ENCODE measurements at places on chromosomes 2 and 18.

- peak; percentile 29 for DNase-seq
Observed at GRCh38 chr2:225400060-225400511, 576 bp downstream of the NYAP2 start.

DNA sequence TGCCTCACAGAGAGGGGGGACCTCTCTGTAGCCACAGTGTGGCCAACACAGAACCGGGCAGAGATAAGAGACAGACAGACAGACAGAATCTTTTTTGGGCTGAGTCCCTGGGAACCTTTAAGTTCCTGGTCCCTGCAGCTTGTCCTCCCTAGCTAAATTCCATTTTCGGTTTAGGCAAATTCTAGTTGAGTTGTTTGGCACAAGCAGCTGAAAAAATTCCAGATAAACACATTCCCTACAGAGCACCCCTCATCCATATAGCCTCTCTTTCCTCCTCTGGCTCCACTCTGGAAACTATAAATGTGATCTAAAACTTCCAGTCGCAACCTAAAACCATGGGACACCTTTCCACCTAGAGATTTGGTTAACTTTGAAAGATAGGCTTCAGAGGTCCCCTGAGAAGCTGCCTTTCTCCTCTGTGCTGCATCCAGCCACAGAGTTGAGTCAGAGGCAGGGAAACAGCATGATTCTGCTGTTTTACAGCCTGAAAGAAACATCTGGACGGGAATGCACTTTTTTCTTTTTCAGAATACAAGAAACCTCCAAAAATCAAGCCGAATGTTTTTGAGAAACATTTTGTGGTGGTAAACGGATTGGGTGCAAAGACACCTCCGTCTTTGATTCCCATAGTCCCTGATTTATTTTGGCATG is 30.9 kb downstream of the SLC4A3 start:
- DNase-seq: no peak

- no peak for DNase-seq
Observed at GRCh38 chr2:3007135-3007534, 370.5 kb downstream of the EIPR1 start.

GRCh38 chr18:26480897-26481795 is 67.2 kb downstream of the KCTD1 start:
- DNase-seq: peak; percentile 67

DNA sequence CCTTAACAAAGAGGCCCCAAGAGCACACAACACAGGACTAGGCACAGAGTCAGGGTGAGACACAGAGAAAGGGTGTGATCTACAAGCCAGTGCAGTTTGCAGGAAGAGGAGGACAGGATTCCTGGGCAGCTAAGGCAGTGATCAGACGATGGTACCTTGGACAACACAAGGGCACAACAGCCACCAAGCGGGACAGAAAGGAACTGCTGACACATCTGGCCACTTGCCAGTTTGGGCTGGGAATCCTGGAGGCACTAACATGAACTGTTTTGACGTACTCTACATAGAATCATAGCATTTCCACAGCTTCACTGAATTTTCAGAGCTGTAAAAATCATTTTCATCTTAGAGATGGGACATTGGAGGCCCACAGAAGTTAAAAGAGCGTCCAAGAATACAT is 221.5 kb upstream of the SLC35G4 start:
- no peak for DNase-seq

DNA sequence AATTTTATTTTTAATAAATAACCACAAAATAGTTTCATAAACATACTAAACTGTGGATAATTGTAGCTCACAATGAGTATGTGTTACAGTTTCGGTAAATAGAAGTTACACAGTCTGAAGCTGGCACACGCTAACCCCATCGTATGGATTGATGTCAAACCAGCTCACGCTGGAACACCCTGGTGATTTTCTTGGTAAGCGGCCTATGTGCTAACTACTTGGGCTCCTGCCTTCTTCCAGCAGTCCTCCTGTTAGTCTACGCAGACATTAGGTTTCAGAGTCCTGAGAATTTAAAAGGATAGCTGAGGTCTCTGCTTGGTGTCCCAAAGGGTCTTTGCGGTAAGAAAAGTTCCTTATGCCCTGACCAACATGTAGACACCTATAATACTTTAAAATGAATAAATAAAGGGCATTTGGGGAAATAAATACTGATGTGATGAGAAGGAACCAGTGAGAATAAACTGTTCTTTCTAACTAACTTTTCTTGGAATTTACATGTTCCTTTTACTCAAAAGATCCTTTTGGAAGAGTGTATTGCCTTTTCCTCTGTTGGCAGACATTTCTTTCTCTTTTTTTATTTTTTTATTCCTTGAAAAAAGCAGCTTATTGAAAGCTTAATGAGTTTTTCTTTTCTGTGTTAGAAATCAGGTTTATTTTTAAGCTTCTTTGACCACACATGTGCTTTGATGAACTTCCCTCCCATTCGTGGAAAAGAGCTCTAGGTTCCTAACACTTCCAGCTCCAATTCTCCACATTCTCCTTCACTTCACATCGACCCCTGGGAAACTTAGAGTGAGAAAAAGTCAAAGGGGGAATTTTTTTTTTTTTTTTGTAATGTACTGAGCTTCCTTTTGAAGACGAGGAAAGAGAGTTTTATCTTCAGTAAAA is 322.2 kb downstream of the IRS1 start:
- DNase-seq: no peak

DNA sequence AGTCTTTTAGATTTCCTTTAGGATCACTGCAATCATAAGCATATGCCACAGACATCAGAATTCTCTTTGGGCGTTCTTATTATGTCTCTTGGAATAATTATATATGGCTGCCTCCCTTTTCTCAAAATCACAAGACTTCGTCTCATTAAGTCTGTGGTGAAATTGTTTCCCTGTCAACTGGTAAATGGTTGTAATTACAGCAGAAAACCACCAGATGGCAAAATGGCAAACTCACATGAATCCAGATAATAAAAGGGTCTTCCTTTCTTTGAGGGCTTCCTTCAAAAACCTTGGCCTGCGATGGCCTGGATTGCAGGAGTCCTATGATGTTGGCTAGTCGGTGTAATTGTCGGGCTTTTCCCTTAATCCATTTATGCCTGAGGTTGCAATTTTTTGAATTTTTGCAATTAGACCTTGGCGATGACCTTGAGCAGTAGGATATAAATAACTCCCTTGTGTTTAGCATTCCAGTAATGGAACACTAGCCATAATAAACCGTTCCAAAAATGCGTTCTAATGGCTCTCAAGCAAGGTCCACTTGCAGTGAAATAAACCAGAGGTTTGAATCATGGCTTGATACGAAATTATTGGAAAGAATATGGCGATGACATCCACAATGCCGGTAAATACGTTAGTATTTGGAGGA is 656.4 kb downstream of the MBD2 start:
- peak; percentile 5 for DNase-seq

DNA sequence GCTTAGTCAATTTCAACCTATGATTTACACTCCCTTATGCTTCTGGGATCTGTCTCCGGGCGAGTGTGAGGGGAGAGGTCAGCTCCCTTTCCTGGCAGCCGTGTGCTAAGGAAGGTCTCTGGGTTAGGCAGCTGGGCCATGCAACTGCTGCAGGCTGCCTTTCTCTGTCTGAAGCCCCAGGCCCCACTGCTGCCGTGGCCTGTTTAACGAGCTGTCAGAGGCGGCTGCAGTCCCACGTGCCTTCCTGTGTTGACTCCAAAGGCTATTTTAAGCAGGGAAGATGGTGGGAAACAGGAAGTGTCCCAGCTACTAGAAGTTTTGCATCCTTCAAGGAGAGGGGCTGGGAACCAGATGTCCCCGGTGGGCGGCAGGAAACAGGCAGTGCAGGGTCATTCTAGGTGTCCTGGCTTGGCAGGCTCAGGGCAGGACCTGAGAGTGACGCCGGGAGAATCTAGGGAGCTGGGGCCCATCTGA is 186.4 kb downstream of the TNS1 start:
- DNase-seq: peak; percentile 10

- no peak for DNase-seq
Observed at GRCh38 chr2:216670266-216671080, 24.9 kb downstream of the IGFBP5 start.

DNA sequence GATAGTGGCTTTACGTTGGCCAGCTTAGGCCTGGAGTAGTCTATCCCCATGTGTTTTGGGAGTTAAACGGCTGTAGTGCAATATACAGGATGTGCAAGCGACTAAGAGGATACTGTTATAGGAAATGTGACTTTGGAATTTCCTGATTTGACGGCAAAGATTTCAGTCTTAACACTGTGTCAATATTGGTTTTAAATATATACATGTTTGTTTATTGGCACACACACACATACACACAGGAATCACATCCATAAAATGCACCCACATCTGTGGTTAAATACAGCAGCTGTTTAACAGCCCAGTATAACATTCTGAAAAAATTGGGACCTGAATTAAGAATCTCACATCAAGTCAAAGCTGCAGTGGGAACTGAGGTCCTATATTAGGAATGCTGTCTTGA is 347.1 kb downstream of the TXNL1 start:
- DNase-seq: no peak

- DNase-seq: no peak
Observed at GRCh38 chr2:24920809-24921441, 888 bp upstream of the ADCY3 start.

DNA sequence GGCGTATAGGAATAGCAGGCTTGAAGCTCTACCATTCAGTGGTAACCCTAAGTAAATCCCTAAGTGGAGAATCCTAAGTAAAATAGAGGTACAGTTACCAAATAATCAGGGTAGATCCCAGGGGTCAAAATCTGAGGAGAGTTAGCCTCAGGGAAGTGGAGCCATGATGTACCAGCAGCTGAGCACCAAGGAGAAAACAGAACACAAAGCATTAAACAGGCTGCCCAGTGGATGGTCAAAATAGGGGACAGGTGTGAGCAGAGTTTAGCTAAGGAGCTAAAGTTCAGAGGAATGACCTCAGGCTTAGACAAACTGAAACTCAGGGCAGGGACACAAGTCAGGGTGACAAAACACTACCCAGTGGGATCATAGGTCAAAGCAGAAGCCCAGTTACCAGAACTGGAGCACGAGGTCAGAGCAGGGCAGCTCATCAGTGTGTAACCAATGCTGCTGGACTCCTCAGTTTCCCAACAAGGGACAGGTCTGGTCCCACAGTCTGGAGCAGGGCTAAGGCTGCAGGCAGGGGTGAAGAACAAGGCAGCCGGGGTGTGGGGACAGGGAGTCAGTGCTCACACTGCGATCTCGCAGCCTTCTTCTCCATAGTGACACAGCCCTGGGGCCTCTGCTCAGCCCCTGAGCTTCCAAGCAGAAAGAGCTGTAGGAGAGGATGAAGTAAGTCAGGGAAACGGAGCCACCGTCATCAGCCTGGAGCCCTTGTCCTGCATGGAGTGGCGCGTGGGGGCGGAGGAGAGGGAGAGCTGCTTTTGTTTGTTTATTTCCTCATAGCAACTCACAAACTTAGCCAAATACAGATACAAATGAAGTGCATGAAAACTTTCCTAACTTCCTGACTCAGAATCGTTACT is 264.0 kb downstream of the MREG start:
- DNase-seq: peak; percentile 59

DNA sequence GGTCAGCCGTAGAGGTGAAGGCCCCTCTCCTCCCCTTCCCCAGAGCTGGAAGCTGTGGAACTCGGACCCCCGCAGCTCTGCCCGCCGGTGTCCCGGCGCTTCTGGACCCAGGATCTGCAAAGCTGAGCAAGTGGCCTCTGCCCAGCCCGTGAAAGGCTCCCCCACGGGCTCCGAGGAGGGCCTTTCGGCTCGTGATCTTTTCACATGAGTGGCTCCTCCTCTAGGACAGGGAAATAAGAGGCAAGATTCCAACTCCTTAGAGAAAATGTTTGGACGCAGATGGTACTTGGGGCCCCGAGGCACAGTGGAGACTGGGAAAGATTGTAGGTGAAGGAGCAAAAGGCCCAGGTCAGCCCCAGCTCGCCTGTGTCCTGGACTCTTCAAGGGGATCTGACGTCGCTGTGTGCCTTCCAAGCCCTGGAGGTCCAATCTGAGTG is 48.2 kb upstream of the SP3 start:
- DNase-seq: no peak

DNA sequence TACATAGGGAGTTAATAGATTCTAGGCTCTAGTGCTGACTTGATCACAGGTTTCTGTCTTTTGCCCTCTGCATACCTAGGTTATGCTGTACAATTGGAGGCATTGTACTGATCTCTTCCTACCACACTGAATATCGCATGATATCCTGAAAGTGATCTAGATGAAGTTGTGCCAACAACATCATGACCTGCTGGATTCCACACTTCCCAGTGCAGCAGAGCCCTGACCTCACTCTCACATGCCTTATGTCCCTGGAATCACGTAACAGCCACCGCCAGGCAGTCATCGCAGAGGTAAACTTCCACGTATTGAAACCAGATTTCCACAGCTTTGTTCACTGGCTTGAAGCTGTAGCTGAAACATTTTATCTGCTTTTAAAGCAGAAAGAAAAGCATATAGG is 214.0 kb downstream of the ANKRD30B start:
- no peak for DNase-seq

DNA sequence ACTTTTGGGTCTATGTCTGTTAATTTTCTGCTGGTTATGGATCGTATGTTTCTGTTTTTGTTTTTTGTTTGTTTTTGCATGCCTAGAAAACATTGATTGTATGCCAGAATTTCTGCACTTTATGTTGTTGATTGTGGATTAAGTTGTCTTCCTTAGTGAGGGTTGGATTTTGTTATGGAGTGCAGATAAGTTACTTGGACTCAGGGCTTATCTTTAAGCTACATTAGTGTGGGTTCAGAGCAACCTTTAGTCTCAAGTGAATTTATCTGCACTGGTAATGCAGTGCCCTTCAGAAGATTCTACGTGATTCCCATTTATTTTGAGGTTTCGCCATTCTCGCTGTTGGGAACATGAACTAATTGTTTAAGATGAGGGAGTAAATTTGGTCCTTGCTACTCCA is 32.9 kb downstream of the UBR3 start:
- no peak for DNase-seq

DNA sequence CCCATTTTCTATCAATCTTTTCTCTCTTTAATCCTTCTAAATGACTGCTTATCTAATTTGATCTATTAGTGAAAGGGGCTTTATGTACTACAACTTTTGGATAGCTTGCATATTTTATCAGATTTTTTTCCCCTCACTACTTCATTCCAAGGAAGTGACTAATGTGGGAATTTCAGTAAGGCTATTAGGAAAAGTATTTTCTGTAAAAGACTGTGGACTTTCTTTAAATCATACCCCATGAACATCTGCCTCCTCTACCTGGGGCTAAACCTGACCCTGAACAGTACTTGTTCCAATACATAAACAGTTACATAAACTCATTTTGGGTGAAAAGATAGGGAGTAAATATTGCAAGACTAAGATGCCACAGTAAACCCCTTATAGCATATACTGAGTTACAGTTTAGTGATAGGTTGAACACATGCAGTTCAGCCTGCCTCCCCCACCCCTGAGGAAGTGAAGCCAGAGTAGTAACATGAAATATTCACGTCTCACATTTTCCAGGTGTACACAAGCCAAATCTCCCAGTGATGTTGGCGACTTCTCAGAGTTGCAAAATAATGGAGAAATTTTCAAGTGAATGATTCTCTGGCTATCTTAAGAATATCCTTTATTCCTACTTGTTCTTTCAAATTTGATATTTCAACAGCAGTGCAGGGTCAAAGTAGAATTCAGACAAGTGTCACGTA is 590.9 kb upstream of the ZEB2 start:
- DNase-seq: no peak
